KBM-7 (cell line): ENCODE measurements at places on chromosomes 3 and 15.

DNA sequence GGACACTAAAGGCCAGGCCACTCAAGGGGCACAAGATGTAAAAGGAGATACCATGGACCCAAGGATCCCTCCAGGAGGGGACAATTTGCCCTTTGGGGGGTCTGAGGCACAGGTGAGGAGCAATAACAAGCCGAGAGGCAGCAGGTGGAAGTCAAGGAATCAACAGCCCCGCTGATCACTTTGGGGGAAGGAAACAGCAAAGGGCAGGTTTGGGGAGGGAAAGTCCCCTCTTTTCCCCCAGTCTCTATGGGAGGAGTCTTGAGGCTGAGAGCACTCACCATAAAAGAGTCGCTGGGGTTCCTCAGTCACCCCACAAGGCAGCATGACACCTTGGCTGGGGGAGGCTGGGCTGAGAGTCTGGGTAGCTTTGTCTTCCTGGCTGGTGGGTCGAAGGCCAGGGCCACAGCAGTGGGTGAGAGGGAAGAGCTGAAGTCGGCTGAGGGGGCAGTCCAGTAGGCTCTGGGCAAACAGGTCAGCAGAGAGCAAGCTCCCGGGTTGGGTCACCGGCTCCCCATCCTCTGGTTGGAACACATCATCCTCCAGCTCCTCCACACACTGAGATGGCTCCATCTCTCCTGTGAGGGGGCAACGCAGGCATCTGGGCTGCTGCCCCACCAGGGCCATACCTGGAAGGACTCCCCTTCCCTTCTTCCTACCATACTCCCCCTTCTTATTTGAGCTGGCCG lies 3.0 kb downstream of the BMF start:
- DNase-seq: no peak

GRCh38 chr3:143529018-143529478 lies 319.2 kb downstream of the SLC9A9 start:
- DNase-seq: no peak

GRCh38 chr15:31381801-31382712 lies 55.4 kb downstream of the KLF13 start:
- DNase-seq: no peak

DNA sequence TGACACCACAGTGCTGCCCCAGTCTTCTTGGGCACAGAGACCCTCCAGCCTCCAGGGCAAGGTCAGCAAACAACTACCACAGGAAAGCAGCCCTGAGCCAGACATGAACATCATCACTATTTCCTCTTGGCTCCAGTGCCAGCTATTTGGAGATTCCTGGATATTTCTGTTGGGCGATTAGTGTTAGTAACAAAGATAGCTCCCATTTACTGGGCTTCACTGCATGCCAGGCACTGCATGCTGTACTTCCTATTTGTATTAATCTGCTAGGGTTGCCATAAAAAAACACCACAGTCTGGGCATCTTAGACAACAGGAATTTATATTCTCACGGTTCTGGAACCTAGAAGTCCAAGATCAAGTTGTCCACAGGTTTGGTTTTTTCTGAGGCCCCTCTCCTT lies 255.1 kb upstream of the STT3B start:
- DNase-seq: no peak

DNA sequence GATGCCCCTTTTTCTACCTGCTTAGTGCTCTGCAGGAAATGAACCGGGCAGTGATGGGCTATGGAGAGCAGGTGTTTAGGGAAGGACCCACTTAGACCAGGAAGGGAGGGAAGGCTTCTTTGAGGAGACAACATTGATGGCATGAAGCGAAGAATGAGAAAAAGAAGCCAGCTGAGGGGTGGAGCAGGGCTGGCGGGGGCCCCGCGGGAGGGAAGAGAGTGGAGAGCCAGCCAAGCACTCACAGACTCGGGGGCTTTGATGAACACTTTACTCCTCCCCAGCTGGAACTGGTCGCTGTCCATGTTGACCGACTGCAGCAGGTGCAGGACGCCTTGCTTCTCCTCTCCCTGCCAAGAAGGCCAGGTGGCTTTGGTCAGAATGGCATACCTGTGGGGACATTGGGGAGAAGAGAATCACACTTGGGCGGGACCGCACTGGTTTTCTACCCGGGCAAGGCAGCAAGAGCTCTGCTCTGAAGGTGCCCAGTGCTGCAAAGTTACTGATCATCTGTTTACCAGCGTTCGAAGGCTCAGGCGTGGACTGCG lies 28.4 kb upstream of the LDHAL6B start:
- DNase-seq: no peak

- DNase-seq: peak; percentile 53
Observed at GRCh38 chr15:37098468-37099318, 1.7 kb downstream of the MEIS2 start.

GRCh38 chr15:39623529-39623931 lies 42.7 kb downstream of the THBS1 start:
- DNase-seq: no peak

DNA sequence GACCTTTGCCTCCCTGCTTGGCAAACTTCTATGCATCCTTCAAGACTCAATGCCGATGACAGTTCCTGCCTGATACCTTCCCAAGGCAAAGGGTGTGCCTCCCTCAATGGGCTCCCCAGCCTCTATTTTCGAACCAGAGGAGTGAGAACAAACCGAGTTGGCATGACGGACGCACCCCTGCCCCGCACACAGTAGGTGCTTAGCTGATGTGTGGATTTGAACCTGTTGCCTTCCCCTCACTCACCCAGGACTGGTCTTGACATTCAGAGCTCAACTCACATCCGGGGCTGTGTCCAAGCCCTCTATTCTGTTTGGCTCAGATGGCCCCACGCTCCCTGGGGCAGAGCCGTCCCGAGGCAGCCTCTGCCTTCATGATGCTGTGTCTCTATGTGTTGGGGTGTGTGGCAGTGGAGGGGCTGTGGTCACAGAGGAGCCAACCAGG lies 52.2 kb upstream of the SLC6A11 start:
- DNase-seq: no peak

- DNase-seq: no peak
Observed at GRCh38 chr15:87959080-87959479, 297.5 kb downstream of the NTRK3 start.

GRCh38 chr3:190877925-190878324 lies 15.4 kb upstream of the GMNC start:
- DNase-seq: no peak

DNA sequence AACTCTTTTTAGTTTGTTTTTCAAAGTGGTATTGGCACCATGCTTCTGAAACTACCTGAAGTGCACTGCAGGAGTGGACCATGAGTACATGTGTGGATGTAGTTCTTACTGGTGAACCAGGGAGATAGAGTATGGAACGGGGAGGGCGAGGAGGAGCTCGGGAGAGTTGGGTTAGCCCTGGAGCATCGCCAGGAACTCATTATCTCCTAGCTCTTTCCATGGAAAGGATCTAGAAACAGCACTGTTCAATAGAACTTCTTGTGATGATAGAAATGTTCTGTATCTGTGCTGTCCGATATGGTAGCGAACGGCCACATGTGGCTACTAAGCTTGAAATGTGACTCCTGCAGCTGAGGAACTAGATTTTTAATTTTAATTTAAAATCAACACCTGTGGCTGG lies 47.3 kb downstream of the VGLL4 start:
- DNase-seq: no peak

DNA sequence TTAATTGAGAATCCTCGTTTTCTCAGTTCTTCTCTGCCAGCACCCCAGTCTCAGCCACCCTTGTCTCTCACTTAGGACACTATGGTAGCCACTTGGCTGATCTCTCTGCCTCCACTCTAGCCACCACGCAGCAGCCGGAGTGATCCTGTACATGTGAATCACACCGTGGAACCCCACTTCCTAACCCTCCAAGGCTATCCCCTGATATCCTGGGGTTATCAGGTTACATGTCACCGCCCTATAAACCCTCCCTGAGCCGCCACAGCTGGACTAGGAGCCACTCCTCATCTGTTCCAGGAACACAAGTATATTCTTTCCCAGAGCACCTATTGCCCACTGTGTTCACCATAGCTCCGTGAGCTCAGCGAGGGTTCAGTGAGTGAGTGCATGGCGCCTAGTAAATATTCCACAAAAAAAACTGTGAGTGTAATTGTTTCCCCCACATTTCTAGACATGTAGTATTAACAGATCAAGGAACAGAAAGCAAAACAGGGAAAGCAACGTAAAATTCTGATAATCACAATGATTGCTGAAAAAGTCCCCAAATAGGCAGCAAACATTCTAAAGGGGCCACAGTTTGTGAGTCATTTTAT lies 661 bp upstream of the PARP14 start:
- DNase-seq: peak; percentile 55

DNA sequence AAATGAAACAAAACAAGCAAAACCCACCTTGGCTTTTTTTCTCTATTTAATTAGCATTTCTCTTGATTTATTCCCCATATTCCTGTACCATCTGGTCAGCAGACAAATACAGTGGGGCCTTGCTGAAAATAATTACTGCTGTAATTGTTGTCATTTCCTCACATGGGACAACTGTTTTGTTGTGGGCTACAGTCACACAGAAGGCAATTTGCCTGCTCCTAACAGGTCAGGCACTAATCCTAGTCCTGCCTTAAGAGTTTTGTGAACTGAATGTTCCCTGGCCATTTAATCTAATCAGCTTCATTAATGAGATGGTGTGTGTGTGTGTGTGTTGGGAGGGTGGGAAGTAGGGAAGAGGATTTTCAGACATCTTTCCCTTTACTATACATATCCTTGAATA lies 11.6 kb downstream of the TRPC1 start:
- no peak for DNase-seq

- peak; percentile 62 for DNase-seq
Observed at GRCh38 chr15:23857028-23857641, 170.0 kb upstream of the NDN start.

DNA sequence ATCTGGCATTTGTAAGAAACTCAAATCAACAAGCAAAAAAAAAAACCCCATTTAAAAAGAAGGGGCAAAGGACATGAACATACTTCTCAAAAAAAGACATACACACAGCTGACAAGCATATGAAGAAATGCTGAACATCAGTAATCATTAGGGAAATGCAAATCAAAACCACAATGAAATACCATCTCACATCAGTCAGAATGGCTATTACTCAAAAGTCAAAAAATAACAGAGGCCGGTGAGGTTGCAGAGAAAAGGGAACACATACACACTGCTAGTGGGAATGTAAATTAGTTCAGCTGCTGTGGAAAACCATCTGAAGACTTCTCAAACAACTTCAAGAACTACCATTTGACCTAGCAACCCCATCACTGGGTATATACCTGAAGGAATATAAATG lies 199.4 kb upstream of the THBS1 start:
- DNase-seq: no peak

DNA sequence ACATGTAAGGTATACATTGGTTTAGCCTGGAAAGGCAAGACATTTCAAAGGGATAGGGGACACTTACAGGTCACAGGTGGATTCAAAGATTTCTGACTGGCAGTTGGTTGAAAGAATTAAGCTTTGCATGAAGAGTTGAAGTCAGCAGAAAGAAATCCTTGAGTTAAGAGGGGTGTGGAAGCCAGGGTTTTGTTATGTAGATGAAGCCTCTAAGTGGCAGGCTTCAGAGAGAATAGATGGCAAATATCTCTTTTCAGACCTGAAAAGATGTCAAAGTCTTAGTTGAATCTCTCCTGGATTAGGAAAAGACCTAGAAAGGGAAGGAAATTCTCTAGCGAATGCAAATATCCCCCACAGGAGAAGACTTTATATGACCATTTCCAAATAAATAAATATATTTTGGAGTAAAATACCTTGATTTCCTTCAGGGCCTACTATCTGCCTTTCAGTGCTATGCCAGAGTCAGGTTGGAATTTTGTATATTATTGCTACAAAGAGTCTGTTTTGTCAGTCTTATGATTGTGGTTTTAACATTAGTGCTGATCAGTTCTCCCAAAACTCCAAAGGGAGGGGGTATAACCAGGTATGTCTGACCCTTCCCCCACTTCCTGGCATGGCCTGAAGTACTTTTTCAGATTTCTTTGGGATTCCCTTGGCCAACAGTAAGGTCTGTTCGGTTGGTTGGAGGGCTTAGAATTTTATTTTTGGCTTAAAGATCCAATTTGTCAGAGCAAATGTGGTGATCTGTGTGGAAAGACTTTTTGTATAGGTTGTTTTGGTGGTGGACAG lies 286.4 kb downstream of the LRTM1 start:
- DNase-seq: no peak

DNA sequence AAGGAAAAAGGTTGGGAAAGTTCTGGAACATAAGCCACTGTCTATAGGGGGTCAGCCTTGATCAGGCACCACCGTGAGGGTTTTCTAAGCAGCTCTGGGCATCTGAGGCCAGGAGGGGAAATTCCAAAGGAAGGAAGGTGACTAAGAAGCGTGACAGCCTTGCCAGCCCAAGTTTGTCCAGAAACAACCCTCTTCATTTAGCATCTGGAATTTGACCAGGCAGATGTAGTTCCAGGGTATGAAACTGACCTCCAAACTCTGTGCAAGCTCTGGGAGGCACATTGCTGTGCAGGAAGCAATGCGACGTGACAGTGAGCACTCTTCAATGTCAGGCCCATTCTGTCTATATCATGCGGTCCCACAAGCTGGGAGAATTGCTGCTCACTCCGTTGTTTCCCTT lies 85.4 kb upstream of the TPM1 start:
- DNase-seq: no peak

- no peak for DNase-seq
Observed at GRCh38 chr3:71461749-71462483, 121.6 kb downstream of the FOXP1 start.

DNA sequence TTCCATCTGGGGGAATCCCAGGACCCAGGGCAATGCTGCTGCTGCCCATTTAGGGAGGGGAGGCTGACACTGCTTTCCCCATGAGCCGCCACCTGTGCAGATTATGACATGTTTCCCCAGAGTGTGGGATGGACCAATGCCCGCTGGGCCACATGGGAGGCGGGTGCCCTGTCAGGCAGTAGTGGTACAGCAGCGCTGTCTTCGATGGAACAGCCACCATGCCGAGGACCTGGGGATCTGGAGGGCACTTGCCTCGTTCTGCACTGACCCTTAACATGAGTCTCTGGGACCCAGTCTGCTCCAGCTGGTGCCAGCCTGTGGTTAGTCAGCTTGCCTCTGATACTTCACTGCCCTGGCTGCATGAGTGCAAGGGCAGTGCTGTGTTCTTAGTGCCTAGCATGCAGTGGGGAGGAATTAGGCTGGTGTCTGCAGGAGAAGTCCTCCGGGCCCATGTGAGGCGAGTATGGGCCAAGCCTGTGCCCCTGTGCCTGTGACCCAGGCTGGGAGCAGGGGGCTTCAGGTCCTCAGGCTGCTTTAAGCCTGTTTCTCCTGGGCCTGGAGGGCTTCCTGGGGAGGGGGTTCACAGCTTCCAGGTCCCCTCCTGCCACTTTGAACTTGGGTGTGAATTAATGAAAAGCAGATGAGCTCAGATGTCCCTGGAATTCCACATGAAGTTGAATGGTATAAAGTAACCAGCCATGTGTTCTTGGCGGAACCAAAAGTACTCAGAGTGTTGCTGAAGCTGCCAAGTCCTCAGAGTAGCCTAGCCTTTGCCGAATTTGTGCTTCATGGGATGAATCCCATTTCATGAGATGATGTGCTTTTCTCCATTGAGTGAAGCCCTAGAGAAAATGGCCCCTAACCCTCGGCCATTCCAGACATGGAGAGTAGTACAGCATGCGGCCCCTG lies 22.9 kb downstream of the KLF13 start:
- DNase-seq: no peak

DNA sequence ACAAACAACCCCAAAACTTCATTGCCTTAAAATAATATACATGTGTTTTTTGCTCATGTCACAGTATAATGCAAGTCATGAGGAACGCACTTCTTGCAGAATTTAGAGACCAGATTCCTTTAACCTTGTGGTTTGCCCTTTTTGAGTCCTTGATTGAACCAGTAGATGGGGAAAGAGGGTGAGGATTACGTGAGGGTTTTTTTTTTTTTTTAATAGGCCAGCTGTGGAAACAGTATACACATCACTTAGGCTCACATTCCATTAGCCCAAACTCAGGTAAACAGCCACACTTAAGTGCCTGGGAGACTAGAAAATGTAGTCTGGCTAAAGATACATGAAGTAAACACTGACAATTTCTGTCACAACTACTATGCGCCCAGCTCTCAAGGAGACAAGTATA lies 114.9 kb upstream of the MLF1 start:
- DNase-seq: no peak
